Transverse colon (tissue), 4 donors: ENCODE measurements at places on chromosomes 4 and X.

DNA sequence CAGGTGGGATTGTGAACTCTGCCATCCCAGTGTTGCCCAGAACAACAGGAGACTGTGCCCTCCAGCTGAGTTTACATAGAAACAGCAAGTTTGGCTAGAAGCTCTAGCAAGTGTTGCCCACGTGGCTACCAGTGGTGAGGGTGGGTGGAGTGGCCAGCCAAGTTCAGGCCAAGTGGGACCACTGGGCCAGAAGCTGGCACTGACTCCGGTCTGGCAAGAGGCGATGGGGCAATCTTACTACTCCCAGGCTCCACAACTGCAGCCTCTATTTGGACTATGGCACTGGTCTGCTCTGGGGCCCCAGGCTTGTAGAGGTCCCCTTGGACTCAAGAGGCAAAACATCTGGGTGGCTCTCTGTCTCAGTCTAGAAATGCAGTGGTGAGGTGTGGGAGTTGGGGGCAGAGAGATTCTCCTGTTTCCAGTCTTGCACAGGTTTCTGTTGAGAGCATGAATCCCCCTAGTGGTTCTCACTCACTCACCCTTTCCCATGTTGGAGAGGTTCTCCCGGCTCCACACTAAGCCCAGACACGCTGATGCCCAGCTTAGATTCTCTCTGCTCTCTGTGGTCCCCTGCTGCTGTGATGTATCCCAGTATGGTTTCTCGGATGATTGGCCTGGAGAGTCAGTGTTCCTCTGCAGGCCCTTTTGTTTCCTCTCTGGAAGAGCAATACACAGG is 615.3 kb downstream of the PDHA2 start:
- no peaks in the 10 kb centered on the region for H3K27me3 ChIP-seq
- H3K27ac ChIP-seq: no peak overlapping the region
- no peak overlapping the region for H3K4me3 ChIP-seq

DNA sequence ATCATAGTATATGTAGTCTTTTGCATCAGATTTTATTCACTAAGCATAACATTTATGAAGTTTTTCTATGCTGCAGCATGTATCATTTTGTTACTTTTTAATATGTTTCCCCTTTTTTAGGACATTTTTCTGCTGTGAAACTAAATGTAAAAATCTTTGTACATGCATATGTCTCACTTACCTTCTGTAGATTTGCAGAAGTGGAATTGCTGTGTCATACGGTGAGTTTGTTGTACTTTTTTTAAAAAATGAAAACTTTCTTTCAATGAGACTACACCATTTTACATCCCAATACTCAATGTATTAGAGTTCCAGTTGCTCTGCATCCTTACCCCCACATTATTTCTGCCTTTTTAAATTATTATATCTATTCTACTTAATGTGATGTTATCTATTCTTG is 868.9 kb downstream of the PDHA2 start:
- DNase-seq: no peak
- no peak overlapping the region for H3K27ac ChIP-seq
- no peaks in the 10 kb centered on the region for H3K27me3 ChIP-seq
- H3K36me3 ChIP-seq: no peaks in the 10 kb centered on the region
- H3K4me3 ChIP-seq: no peak overlapping the region
- no peaks in the 10 kb centered on the region for H3K4me1 ChIP-seq

DNA sequence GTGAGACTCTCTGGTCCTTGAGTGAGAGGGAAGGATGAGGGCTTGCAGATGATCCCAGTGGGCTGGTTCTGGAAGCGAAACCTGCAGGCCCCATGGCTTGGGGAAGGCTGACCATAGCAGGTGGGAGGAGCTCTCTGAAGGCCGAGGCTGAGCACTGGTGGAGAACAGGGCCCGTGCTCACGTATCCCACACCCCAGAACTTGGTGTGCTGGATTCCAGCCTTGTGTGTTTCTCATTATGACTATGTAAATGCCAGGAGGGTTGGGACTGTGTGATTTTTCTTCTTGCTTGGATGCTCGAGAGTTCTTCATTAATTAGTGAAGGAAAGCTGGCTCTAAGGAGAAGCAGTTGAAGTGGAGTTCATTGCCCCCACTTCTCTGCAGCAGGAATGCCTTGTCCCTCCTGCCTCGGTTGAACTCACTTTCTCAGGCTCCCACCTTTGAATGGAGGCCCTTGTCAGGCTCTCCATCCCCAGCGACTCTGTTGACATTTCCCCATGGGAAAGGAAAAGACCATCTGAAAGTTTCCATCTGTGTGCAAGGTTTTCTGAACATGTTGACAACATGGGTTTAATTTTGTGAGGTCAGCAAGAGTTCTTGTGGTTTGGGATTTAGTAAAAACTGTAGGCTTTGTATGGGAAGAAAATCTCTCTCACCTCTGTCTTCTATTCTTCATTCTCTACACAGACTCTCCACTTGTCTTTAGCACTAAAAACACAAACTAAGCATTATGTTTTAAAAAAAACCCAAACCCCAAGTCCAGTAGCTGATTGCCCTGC is 57.7 kb downstream of the TBL1X start:
- H3K27ac ChIP-seq: no peak overlapping the region
- H3K4me3 ChIP-seq: no peak overlapping the region
- H3K4me1 ChIP-seq: no peaks in the 10 kb centered on the region
- DNase-seq: no peak
- H3K36me3 ChIP-seq: no peaks in the 10 kb centered on the region

- H3K4me1 ChIP-seq: peaks cover 14% of the 10 kb centered on the region
- no peaks in the 10 kb centered on the region for H3K27me3 ChIP-seq
- no peak for DNase-seq
- no peak overlapping the region for H3K27ac ChIP-seq
- H3K4me3 ChIP-seq: no peak overlapping the region
Measured at GRCh38 chr4:114613560-114613959, 15.0 kb downstream of the UGT8 start.

- H3K27me3 ChIP-seq: no peaks in the 10 kb centered on the region
- no peaks in the 10 kb centered on the region for H3K36me3 ChIP-seq
- H3K4me1 ChIP-seq: no peaks in the 10 kb centered on the region
- DNase-seq: no peak
- no peak overlapping the region for H3K27ac ChIP-seq
Measured at GRCh38 chr4:175560604-175561003, 251.5 kb downstream of the GPM6A start.

- peaks cover 5% of the 10 kb centered on the region for H3K4me1 ChIP-seq
- DNase-seq: peak; percentile 67
- peak within 1 kb of the TSS; percentile 88 for H3K27ac ChIP-seq
- peak within 1 kb of the TSS; percentile 73 for H3K4me3 ChIP-seq
- H3K27me3 ChIP-seq: no peaks in the 10 kb centered on the region
Measured at GRCh38 chr4:156971676-156972378, at the start of gene PDGFC. Gene PDGFC, minus strand, starts transcription at chr4:156971799. Its CDS starts 896 bp downstream, at chr4:156970903.

DNA sequence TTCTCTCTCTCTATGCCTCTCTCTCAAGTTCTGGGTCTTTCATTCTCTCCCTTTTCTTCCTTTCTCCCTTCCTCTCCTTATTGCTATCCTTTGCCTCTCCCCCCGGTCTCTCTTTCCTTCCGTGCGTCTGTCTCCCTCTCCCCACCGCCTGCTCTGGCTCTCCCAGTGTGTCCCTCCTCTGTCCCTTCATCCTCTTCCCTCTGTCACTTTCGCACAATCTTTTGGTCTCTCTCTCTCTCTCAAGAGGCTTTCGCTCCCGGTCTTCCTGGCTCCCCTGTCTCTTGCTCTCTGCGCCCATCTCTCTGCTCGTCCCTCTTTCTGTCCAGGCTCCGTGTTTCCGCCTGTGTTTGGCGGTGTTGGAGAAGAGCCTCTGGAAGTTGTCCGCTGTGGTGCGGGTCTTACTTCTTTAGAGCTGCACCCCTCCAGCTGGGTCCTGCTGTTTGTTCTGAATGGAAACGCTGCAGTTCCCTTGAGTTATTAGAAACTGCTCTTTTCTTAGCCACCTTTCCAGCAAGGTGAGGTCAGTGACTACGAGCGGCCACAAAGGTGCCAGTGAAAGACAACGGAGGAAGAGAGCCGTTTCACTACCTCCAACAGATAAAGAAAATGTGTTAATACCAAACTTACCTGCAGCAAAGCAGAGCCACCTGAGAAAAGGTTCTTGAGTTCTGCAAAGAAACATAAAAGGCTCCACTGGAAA is 1.1 kb downstream of the BMPR1B start:
- peak overlapping the region; percentile 43 for H3K4me3 ChIP-seq
- peak overlapping the region; percentile 40 for H3K27ac ChIP-seq
- no peak for DNase-seq
- H3K36me3 ChIP-seq: no peaks in the 10 kb centered on the region
- H3K27me3 ChIP-seq: peaks cover 81% of the 10 kb centered on the region

GRCh38 chr4:128288689-128289106 is 1.1 kb upstream of the PGRMC2 start:
- peak overlapping the region; percentile 70 for H3K4me3 ChIP-seq
- peak overlapping the region; percentile 90 for H3K27ac ChIP-seq
- peak; percentile 30 for DNase-seq
- no peaks in the 10 kb centered on the region for H3K36me3 ChIP-seq

GRCh38 chrX:10900585-10901289 is 210.4 kb upstream of the HCCS start:
- H3K4me1 ChIP-seq: peaks cover 3% of the 10 kb centered on the region
- peak overlapping the region; percentile 26 for H3K27ac ChIP-seq
- no peaks in the 10 kb centered on the region for H3K27me3 ChIP-seq
- DNase-seq: no peak

DNA sequence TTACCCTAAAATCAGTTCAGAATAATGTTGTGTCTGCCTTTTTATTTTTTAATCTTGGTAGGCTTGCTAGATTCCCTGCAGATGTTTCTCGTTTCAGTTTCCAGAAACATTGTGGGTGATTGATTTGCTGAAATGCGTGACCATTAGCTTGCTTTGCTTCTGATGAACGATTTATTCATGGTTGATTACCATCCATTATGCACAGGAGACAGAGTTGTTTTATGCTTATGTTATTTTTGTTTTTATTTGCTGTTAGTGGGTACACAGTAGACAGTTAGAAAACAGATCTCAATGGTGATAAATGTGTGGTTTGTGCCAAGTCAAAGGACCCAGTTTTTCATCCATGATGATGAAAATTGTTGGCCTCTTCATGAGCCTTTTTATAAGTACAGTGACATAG is 455.6 kb upstream of the BOD1L1 start:
- no peaks in the 10 kb centered on the region for H3K36me3 ChIP-seq
- no peaks in the 10 kb centered on the region for H3K4me1 ChIP-seq
- no peak overlapping the region for H3K4me3 ChIP-seq
- DNase-seq: no peak
- no peak overlapping the region for H3K27ac ChIP-seq

GRCh38 chr4:184688005-184688404 is 38.5 kb downstream of the PRIMPOL start:
- no peak overlapping the region for H3K4me3 ChIP-seq
- H3K27me3 ChIP-seq: no peaks in the 10 kb centered on the region
- H3K27ac ChIP-seq: no peak overlapping the region
- DNase-seq: no peak
- H3K4me1 ChIP-seq: no peaks in the 10 kb centered on the region
- no peaks in the 10 kb centered on the region for H3K36me3 ChIP-seq

- H3K27ac ChIP-seq: no peak overlapping the region
- no peak for DNase-seq
Measured at GRCh38 chr4:47705326-47705981, 132.4 kb downstream of the CORIN start.

GRCh38 chrX:13791145-13791544 is 25.7 kb downstream of the GPM6B start:
- no peak overlapping the region for H3K27ac ChIP-seq
- no peaks in the 10 kb centered on the region for H3K27me3 ChIP-seq
- no peak for DNase-seq
- H3K36me3 ChIP-seq: no peaks in the 10 kb centered on the region
- no peak overlapping the region for H3K4me3 ChIP-seq

- H3K27ac ChIP-seq: peak overlapping the region; percentile 29
- DNase-seq: no peak
- H3K36me3 ChIP-seq: no peaks in the 10 kb centered on the region
Measured at GRCh38 chr4:16893141-16893651, 5.2 kb downstream of the LDB2 start.

GRCh38 chrX:34144246-34144645 is 12.1 kb upstream of the FAM47A start:
- H3K4me3 ChIP-seq: no peak overlapping the region
- no peak overlapping the region for H3K27ac ChIP-seq
- no peaks in the 10 kb centered on the region for H3K4me1 ChIP-seq
- no peak for DNase-seq
- no peaks in the 10 kb centered on the region for H3K27me3 ChIP-seq
- no peaks in the 10 kb centered on the region for H3K36me3 ChIP-seq

- no peak overlapping the region for H3K27ac ChIP-seq
- no peak overlapping the region for H3K4me3 ChIP-seq
- no peaks in the 10 kb centered on the region for H3K27me3 ChIP-seq
Measured at GRCh38 chrX:130746077-130746476, 156.9 kb downstream of the ENOX2 start.

DNA sequence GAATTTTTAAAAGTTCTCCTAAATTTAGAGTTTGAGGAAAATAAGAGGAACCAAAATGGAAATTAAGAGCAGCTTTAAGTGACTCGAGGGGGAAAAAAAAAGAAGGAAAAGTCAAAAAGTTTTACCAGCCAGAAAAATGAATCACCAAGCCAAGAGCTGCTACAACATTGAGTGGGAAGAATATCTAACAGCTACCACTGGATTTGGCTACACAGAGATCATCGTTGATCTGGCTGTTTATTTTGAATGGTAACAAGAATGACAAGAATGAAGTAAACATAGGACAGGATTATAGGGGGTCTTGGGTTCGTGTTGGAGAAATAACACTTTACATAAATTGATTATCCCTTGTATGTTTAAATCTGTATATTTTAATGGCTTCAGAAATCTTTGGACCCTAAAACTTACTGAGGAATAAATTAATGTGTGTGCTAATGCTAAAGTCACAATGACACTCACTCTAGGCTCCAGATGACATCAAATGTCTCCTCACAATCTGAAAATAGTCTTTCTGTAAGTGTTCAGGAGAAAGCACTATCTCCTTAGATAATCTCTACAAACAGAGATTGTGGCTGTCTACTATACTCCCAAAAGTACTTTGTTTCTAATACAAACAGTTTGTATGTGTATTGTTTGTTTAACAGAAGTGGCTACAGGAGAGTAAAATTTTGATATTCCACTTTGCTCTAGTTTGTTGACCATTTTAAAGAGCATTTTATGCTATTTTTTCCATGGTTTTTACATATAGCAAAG is 3.1 kb upstream of the CSN3 start:
- no peak overlapping the region for H3K4me3 ChIP-seq
- no peaks in the 10 kb centered on the region for H3K27me3 ChIP-seq
- no peak overlapping the region for H3K27ac ChIP-seq
- H3K4me1 ChIP-seq: no peaks in the 10 kb centered on the region
- H3K36me3 ChIP-seq: no peaks in the 10 kb centered on the region
- DNase-seq: no peak

GRCh38 chr4:105158837-105159236 is 12.2 kb downstream of the TET2 start:
- no peaks in the 10 kb centered on the region for H3K27me3 ChIP-seq
- H3K4me1 ChIP-seq: peaks cover 9% of the 10 kb centered on the region
- no peaks in the 10 kb centered on the region for H3K36me3 ChIP-seq
- no peak overlapping the region for H3K4me3 ChIP-seq

GRCh38 chr4:104486716-104487504 is 7.8 kb downstream of the CXXC4 start:
- H3K4me3 ChIP-seq: no peak overlapping the region
- no peak for DNase-seq
- peaks cover 3% of the 10 kb centered on the region for H3K27me3 ChIP-seq
- no peaks in the 10 kb centered on the region for H3K36me3 ChIP-seq
